ENCODE measurements at places on chromosomes 4 and X. TPM values are rescaled to one million over a fixed set of nuclear protein-coding genes. Genes with fewer than 3 reads are reported as not detected.

The MTNR1A gene
- not detected for total RNA-seq

The CENPVL3 gene
- total RNA-seq, result not detected

The TGIF2LX gene
- total RNA-seq, result not detected

The HSFX1 gene
- 0.69 TPM for total RNA-seq

The LETM1 gene
- 67.6 TPM for total RNA-seq

The GUCY1A1 gene
- 163 TPM for total RNA-seq

The AFM gene
- not detected for total RNA-seq

The GC gene
- not detected for total RNA-seq

The FGF2 gene
- total RNA-seq, result 7.9 TPM

The LEF1 gene
- total RNA-seq, result 0.22 TPM

The TCEAL8 gene
- total RNA-seq, result 68.8 TPM

The LRP2BP gene
- total RNA-seq, result 0.95 TPM

The CCDC120 gene
- total RNA-seq, result 0.54 TPM

The MTTP gene
- 0.09 TPM for total RNA-seq

The USP17L15 gene
- total RNA-seq, result not detected

The TRMT44 gene
- 9.5 TPM for total RNA-seq

The ANAPC4 gene
- total RNA-seq, result 30.9 TPM

The ANOS1 gene
- under 0.01 TPM for total RNA-seq

The EXOC1L gene
- total RNA-seq, result not detected

The H2AZ1 gene
- 225 TPM for total RNA-seq

The FAM47A gene
- not detected for total RNA-seq

The NHSL2 gene
- 18.4 TPM for total RNA-seq

The ATP1B4 gene
- not detected for total RNA-seq

The ABCB7 gene
- total RNA-seq, result 41.4 TPM

The NXF2 gene
- total RNA-seq, result not detected
